ENCODE measurements at places on chromosomes 4 and X.

- DNase-seq, result no peak
Measured at GRCh38 chr4:59994118-59994517, 1206.0 kb upstream of the ADGRL3 start.

DNA sequence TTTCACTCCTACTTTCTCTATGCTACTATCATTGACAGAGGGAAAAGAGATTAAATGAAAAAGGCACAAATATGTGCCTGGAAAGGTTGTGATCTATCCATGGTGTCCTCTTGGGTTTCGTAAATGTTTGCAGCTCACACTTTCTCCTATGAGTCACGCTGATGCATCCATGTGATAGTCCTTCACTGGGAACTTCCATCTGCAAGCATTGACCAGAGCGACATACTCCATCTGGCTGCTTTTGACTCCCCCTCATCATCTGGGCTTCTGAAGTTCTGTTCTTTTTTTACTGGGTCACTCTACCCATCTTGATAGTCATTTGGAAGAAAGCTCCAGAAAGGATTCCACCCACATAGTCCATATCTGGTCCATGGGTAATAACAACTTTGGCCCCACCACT lies 84.7 kb upstream of the NDST3 start:
- no peak for DNase-seq

- no peak for DNase-seq
Measured at GRCh38 chrX:41445171-41445570, 2.0 kb upstream of the NYX start.

GRCh38 chr4:74014332-74014731 lies 15.9 kb upstream of the CXCL5 start:
- DNase-seq, result no peak

DNA sequence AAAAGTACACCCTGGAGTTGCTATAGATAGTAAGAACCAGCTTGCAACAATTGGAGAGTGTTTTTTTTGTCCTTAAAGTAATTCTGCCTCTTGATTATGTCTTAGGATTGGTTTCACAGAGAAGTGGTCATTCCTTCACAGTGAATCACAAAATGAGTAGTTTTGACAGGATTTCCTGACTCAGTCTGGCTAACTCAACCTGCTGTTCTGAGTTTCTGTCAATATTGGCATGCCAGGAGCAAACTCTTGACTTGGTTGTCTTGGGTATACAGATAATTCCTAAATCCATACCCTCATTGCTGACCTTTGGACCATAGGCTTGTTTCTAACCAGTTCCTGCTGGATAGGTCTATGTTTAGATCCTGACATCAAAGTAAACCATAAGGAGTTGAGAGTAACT lies 9.4 kb downstream of the FHIP1A start:
- peak; percentile 71 for DNase-seq

Measured in HCEC 1CT (cell line).